HepG2 (cell line): ENCODE measurements at places on chromosomes 3 and 15.

- DNase-seq, result no peak
Observed at GRCh38 chr3:55330355-55330754, 156.8 kb downstream of the WNT5A start.

DNA sequence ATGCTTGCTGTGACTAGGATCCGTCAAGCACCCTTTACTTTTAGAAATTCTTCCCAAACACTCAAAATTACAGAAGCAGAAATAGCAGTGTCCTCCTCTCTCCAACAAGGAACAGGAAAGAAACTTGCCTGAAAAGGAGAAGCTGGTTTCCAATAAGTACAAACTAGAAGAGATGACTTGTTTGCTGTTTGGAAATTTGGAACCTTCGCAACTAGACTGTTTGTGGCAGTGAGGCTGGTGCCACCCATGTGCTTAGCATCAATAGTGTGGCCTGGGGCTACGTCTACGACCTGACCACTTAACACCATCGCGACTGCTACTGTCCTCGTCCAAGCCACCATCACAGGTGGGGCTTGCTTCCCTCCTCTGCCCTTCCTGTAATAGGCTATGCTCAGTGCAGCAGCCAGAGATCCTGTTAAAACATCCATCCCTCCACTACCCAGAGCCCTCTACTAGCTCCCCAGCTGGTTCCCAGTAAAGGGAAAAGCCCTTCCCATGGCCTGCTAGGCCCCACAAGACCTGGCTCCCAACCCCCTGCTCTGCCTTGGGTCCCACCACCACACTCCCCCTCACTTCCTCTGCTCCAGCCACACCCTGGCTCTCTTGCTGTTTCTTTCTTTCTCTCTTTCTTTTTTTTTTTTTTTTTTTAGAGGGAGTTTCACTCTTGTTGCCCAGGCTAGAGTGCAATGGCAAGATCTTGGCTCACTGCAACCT lies 52.6 kb upstream of the CCR2 start:
- DNase-seq, result no peak

DNA sequence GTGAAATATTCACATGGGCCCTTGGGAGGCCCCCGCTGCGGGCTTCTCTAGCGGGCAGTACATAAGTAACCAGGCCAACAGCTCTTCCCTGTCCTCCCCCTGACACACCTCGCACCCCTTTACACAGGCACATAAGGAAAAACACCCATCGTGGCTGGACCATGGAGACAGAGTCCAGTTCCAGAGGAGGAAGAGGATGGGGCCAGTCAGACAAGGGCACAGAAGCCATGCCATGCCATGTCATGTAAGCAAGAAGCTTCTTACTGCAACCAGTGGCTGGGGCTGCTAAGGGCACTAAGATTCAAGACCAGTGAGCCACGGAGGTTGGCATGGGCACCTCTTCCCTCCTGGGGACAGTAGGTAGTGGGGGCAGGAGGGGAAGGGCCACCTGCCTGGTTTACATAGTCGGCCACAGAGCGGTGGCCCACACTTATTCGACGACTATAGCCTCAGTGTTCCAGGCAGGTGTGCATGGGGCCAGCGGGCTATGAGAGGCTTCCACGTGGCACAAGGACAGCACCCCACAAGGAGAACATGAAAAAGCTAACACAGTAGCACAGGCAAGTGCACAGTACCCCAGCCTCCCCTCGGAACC lies 5.7 kb upstream of the CYP11A1 start:
- no peak for DNase-seq

GRCh38 chr15:41634072-41634626 lies 26.1 kb upstream of the MGA start:
- no peak for DNase-seq

GRCh38 chr15:71883447-71883846 lies 73.1 kb downstream of the NR2E3 start:
- no peak for DNase-seq

DNA sequence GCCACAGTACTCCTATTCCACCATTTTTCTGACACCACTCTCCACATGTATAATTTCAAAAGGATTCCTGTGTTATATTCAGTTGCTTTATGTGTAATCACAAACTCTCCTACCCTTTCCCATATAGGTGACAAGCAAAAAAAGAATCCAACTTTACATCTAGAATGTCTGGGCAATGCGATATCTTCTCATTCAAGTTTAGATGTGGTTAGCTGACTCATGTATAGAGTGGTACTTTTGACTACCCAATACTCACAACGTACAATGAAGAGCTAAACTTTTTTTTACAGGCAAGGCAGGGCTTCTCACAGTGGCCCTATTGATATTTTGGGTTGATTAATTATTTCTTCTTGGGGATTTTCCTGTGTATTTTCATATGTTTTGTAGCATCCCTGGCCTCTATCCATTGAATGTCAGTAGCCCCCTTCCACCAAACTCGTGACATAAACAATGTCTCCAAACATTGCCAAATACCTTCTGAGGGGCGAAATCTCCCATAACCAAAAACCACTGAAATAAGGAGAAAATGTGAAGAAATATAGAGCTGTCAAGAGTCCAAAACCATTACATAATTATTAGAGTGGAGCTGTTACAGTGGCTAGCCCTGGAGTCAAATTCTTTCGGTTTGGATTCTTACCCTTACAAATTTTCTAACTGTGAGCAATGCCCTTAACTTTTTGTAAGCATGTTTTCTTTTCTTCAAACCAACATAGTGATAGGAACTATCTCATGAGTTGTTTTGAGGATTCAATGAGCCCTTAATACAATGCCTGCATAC lies 342.6 kb downstream of the NSUN3 start:
- no peak for DNase-seq

- DNase-seq, result no peak
Observed at GRCh38 chr15:92069308-92070250, 216.1 kb downstream of the SLCO3A1 start.

DNA sequence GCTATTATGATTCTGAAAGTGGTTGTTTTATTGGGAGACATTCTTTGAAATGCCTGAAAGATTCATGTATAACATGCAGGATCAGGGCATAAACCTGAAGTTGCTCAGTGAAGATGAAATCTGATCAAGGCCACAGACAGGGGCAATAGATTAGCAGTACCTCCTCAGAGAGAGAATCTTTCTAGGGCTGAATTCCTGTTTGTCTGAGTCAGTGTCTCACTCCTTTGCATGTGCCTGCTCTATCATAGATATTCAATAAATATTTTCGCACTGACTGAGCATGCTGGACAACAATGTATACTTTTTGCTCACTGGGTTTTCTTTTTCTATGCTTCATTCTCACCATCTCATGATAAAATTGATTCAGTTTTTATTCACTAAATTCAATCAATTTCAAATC lies 49.8 kb upstream of the PFN2 start:
- no peak for DNase-seq

DNA sequence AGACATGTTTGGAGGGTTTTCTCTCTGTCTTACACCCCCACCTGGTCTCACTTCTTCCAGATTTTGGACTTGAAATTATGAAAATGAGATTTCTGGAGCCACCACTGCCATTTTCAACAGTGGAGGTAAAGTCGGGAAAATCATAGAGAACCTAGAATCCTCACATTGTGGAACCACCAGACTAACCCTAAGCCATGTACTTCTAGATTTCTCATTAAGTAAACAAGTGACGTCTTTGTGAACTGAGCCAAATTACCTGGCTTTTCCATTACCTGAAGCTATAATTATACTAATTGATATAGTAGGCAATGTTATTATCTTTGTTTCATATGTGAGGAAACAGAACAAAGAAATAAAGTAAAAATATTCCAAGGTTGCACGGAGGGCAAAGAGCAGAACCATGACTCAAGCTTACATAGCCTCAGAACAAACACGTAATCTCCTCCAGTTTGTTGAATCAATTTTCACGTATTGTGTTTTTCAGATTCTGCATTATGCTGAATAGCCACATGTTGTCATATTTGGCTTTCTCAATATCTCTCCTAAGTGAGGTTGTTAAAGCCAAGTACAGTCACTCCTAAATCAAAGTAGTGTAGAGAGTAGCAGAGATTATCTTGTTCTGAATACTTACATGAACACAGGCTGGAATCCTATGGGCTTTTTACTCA lies 101.3 kb upstream of the CMC1 start:
- peak; percentile 73 for DNase-seq

- DNase-seq, result no peak
Observed at GRCh38 chr3:158801201-158801600, 653 bp upstream of the MFSD1 start.

GRCh38 chr15:60831540-60831939 lies 352.6 kb upstream of the ICE2 start:
- no peak for DNase-seq

GRCh38 chr3:133758964-133759739 lies 13.0 kb downstream of the TF start:
- DNase-seq, result no peak

GRCh38 chr15:36644191-36644896 lies 64.9 kb downstream of the CDIN1 start:
- DNase-seq, result no peak

- no peak for DNase-seq
Observed at GRCh38 chr3:22901684-22902083, 301.4 kb upstream of the UBE2E2 start.

DNA sequence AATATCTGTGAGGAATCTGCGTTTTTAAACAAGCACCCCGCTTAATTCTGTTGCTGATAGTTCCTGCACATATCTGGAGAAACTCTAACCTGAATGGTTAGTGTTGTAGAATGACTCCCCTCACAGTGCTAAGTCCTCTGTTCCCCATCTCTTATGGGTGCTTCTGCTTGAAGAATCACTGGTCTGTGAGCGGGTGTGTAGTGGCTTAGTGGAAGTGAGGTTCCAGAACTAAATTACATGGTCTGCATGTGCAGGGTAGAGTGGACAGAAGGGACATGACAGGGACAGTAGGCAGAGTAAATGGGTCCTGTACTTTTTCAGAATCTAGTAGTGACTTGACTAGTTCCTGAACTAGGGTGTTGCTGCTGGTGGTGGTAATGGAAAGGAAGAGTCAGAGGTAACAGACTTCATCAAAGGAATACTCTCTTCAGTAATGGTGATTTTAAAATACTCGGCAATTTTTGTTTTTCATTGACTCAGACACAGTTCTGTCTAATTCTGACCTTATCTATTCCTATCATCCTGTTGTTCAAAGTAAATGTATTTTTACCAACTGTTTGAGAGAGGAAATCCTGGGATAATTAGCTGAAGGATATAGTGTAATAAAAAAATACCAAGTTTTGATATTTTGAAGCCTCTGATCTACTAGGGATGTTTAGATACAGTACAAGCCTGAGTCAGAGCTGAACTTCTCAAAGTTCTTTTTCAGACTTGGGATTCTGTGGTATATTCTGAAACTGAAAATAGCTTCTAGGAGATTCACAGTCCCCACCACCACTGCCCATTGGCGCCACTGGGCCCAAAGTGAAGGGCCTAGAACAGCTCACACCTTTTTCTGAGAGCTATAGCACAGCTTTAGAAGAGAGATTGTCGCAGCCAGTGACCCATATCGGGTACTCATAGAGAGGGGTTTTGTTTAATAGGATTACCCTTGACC lies 55.5 kb downstream of the FNDC3B start:
- DNase-seq, result no peak

DNA sequence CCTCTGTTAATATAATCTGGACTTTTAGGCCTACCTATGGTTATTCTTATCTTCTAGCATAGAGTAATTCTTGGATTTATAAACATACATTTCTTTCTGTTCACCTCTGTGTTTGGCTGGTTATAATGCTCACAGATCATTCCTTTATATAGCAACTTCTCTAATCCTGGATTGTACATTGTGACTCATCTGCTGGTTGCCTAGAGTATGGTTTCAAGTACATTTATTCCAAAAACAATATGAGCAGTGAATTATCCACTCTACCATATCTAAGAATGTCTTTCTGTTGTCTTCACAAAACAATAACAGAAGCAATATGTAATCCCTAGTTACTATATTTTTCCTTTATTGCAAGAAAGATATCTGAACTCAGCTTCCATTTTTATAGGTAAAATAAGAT lies 35.3 kb downstream of the FSIP1 start:
- DNase-seq, result no peak

DNA sequence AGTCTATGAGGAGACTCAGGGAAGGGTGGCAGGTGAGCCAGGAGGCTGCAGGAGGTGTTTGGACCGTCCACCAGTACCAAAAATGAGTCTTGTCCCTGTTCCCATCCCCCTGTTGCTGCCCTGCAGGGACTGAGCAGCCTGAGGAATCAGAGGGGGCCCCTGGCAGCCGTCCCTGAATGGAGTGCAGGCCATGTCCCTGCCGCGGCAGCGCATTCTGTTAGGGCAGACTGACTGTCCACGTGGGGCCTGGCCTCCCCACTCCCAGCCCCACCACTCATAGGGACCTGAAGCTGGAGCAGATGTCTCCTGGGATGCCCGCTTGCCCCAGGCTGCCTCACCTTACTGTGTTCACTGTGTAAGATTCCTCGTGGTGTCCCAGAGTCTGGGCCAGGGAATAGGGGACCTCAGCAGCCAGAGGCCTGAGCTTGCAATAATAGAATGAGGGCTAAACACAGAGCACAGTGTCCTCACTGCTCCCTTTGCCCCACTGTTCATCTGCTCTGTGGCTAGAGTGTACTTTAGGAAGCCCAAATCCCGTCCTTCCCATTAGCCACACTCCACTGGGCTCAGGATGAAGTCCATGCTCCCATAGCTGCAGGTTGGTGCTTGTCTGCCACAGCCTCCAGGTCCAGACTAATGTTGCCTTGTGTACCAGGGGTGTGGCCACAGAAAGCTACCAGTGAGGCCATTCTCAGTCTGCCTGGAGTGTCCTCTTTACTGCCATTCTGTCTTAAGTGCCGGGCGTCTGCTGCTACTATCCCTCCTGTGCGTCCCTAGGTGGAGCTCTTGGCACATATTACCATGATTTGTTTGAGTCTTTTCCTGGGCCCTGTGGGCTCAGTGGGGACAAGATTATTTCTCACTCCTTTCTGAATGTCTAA lies 63.2 kb downstream of the HCN4 start:
- peak; percentile 57 for DNase-seq

DNA sequence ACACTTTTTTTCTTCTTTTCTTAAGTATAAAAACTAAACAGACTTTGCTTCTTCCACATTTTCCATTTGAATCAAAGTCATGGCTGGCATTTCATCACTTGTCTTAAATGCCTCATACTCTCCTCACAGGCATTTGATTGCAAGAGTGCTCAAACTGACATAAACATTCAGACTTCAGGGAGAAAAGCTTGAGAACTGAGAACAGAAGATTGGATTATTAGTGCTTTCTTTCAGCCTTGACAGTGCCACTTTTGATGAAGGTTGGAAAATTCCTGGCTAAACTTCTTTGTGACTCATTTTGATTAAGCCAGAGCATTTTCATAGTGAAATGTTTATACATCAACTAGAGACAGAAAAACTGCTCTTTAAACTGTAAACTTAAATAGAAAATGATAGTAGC lies 544.4 kb downstream of the DIPK2A start:
- DNase-seq, result no peak

DNA sequence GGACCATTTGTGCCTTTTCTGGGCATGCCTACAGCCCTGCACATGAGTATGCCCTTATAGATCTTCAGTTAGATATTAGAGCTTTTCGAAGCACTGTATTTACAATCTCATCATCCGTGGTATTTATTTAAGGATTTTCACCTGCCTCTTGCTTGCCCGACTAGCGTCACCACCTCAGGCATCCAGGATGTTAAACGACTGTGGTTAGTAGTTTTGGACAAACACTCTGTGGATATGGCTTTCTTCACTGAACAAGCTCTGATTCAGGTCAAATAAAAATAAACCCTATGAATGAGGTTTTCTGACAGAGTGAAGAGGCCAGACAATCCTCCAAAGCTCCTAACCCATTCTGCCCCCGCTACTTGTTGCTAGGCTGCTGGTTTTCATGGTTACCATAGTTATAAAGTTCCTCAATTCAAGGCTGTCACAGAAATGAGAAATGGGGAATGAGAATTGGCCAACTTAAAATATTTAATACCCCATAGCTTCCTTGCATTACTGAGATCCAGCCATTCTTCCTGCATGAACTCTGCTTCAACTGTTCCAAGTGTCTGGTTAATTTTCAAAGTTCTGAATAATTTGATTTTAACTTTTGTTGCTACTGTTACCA lies 440.1 kb downstream of the GABRG3 start:
- no peak for DNase-seq
